ENCODE measurements at places on chromosomes 7 and 10.
A peak's percentile ranks its signal among the peaks of the same experiment; 100 is the strongest.

- no peak for DNase-seq
These were observed 250.4 kb downstream of the FZD1 start for GRCh38 chr7:91514591-91514990.

DNA sequence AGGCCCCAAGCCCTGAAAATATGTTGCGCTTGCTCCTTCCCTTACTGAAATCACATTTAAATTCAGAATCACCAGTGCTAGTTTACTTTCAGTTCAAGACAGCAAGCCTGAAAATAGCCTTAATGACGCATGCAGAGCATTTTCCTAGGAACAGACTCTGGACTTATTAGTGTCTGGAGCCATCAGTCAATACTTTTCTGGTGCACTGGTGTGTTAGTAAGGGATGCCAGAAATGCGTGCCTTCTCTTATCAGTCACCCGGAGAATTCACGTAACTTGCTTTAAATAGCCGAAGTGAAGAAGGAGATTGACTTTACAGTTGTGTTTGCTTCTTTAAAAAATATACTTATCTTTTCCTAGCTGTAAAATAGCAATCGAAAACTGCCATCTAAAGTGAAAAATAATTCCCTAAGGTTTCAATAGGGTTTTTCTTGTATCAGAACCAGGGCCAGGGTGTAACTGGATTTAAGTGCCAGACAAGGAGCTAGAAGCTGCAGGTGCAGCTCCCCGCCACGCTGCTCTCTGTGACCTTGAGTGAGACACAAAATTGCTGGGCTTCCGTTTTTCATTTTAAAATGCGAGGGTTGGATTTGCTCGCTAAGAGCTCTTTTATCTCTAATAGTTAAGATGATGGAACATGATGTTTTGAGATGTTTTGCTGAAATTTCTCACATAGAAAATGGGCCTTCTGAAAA, 177.8 kb downstream of the NSUN6 start:
- peak; percentile 65 for DNase-seq

DNA sequence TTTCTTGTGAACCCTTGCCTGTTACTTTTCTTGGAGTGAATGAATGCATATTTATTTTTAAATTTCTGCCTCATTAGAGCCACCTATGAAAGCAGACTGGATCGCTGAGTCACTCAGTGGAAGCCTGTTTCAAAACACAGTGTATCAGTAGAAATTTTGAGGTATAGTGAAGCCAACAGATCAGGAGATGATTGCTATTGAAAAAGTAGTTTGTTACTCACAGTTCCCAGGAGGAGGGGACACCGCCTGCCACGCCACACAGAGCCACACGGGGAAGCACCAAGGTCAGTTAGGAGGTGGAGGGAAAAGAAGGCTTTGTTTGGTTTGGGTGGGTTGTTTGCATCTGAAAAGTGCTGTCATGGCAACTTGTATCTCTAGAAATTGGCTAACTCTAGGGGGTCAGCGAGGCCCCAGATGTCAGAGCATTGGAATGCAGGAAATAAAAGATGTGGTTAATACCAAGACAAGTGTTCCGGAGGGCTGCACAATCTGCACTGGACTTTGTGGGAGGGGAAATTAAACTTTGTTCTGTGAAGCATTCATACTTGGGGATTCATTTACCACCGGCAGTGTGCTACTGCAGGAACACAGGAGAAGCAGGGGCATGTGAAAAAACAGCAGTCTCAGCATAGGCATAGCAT, 106.4 kb upstream of the SDK1 start:
- peak; percentile 96 for DNase-seq

DNA sequence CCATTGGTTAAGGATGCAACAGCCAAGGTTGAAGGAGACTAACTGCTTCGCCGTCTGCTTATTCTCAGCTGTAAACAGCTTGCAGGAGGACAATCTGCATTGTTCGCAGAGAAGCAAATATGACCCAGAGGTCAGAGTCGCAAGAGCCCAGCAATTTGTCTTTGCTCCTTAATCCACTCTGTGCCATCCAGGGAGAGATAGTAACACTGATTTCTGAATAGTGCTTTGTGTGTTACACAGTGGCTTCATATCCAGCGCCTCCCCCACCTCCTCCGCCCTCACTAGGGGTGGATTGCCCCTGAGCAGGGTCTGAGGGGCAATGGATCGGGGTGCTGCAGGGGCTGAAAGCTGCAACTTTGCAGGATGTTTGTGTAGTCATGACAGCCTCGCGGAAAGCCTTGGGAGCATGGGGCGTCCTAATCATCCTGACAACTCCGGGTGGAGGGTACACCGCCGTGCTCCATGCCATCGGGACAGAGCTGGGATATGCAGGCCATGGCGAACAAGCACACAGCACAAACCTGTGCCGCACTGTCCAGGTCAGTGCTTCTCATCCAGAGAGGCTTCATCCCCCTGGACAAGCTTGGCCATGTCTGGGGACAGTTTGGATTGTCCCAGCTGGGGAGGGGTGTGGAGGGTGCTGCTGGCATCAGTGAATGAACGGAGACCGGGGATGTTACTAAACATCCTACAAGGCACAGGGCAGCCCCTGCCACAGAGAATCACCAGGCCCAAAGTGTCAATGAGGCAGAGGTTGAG, 103.1 kb upstream of the INSIG1 start:
- DNase-seq, result no peak

DNA sequence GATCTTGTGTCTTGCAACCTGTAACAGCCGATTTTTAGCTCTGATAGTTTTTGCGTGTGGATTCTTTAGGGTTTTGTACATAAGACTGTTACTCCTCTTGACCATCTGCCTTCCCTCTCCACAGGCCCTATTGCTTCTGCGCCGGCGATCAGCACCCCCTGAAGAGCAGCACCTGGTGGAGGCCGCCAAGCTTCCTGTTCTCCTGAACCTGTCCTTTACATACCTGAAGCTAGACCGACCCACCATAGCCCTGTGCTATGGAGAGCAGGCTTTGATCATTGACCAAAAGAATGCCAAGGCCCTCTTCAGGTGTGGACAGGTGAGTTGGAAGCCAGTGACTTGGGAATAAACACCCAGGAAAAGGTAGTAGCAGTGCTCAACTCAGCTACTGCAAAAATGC, 12.6 kb downstream of the FKBP6 start:
- no peak for DNase-seq

- DNase-seq, result no peak
These were observed 512 bp downstream of the FAM24B start for GRCh38 chr10:122878799-122879338.

GRCh38 chr7:117041007-117041406, 87.7 kb downstream of the ST7 start:
- DNase-seq, result no peak

DNA sequence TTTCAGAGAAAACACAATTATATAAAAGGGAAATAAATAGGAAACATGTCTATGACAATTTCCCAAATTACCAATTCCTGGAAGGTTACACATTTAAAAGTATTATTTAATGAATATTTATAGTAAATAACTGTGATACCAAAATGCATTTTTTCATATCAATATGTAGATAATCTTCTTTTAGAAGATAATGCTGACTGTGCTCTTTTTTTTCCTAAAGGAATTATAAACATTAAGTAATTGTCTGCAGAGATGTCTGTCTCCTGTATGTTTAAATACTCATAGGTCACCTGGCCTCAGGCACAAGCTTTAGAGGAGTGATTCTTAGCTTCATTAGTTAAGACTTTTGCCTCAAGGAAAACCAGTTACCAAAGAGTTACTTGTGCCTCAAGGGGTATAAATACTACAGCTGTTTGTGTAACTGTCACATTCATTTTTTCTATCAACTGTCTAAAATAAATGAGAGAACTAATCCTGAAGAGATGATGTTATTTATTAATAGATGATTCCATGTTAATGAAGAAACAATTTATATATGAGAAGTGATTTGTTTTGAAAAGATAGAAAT, 77.1 kb downstream of the DNAJC1 start:
- peak; percentile 35 for DNase-seq

GRCh38 chr7:690478-691360, 35.8 kb upstream of the DNAAF5 start:
- DNase-seq, result no peak

GRCh38 chr10:133127291-133128125, 32.5 kb upstream of the KNDC1 start:
- no peak for DNase-seq
